ENCODE measurements at places on chromosomes 16 and 17.

DNA sequence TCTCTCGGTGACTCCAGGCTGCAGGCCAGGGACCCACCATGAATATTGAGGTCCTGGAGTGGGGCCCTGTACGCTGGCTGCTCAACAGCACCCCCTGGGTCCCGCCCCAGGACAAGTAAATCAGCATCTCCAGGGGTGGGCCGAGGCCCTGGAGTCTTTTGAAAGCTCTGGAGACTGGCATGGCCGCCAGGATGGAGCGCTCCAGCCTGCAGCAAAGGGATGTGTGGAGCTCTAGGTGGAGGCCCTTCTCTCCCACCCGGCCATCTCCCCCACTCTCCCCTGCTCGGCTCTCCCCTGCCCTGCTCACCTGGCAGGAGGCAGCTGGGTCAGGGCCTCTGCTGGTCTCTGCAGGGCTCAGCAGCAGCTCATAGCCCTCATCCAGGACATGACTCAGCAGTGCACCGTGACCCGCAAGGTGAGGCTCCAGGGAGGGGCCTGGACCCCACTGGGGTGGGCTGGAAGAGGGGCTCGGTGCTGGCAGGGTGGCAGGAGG is 16.6 kb downstream of the SGSH start:
- DNase-seq, result no peak

DNA sequence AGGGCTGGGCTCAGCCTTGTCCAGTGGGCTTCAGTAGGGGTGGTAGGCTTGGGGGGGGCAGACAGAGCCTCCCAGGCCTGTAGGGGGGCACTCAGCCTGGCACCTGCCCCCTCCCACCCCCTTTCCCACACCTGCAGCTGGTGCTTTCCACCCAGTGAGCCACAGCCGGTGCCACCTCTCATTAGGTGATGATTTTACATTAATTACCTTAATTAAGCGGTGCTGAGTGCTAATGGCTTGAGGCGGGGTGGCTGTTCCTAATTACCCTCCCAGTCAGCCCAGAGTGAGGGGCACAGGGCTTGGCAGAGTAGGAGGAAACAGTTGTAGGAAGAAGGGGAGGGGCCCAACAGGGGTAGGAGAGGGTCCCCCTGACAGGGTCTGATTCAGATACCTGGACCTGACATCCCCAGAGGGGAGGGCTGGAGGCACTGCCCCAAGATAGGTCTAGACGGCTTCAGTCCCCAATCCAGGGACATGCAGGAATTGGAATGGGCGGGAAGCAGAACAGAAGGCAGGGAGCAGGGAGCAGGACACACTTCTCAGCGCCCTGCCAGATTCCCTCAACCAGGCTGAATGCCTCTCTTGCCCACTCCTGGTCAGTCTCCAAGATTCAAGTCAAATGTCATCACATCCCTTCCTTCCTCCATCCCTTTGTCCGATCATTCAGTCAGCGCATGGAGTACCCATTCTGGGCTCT is 26.5 kb upstream of the PHF12 start:
- DNase-seq, result no peak

DNA sequence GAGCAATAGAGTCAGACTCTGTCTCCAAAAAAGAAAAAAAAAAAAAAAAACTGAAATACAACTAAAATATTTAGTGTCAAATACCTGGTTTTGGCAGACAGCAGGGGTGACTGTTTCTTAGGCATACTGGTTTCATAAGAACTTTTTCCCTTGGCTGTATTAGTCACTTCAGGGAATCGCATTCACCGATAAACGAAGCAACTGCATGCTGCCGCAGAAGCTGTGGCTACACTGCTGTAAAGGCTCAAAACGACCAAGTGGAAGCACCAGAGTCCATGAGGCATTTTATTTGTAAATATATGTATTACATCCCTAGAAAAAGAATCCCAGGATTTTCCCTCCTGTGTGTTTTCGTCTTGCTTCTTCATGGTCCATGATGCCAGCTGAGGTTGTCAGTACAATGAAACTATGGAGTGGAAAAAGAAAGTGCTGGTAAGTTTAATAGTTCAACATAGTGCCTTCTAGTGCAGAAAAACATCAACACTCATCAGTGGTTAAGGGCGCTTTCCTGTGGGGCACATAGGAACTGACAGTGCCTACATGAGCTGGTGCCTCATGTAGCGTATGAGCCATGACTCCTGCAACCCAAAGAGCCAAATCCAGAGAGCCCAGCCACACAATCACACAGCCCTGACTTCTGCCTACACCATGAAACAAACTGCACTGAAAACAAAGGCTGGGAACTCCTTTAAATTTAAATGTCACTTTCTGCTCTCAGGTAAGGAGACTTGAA is 7.3 kb downstream of the RPS15A start:
- DNase-seq, result no peak

GRCh38 chr17:15418781-15419180 is 48.6 kb downstream of the CDRT4 start:
- no peak for DNase-seq

- no peak for DNase-seq
Measured at GRCh38 chr17:80413771-80414507, 1.0 kb upstream of the ENDOV start.

DNA sequence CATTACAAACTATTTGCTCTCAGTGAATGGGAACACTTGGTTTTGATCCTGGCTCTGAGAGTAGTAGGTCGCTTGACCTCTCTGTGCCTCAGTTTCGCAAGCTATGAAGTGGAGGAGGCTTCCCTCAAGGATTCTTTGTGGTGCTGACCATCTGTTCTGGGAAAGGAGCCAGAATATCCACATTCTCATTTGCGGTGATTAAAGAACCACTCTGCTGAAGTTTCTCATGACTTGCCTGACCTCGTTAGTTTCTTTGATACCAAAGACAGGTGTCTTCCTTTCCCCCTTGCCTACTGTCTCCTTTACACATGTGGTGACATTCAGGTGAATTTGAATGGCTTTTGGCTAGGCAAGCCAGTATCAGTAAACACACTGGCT is 116.0 kb downstream of the SNX29 start:
- no peak for DNase-seq

DNA sequence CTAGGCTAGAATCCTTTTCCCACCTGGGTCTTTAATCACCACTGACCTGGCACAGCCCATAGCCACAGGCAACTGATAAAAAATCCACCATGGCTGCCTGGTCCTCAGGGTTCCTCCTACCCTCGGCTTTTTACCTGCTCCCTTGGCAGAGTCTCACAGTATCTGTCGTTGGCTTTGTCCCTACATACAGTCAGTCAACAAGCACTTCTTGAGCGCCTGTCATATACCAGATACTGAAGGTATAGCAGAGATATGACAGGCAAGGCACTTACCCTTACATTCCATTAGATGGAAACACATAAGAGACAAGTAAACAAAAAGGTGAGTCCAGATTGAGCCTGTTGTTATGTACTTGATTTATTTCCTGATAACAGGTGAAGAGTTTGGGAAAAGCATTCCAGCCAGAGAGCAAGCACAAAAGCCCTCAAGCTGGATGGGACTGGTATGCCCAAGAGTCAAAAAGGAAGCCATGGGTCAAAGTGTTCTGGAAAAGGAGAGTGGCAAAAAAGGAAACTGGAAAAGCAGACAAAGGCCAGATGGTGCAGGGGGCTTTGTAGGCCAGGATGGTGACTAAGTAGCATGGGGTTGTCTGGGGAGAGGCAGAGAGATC is 247.0 kb downstream of the CHD9NB start:
- DNase-seq, result no peak

DNA sequence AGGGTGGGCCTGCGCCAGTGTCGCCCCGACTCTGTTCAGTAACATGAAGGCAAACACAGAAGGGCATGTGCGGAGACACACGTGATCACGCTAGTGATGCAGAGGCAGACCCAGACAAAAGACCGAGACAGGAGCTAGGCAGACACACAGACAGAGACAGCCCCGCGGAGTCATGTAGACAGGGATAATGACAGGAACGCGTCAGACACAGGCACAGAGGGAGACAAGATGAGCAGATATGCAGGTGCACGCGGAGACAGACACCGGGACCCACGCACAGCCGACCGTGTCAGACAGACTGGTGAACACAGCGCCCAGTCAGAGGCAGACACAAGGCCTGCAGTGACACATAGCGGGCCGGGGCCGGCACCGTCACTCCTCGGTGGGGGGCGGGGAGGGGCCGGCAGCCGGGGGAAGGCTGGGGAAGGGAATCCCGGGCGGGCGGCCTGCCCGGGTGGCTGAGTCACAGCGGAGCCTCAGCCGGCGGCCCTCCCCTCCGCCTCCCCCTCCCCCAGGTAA is 7.4 kb downstream of the KDM6B start:
- no peak for DNase-seq

- DNase-seq, result no peak
Measured at GRCh38 chr17:75901727-75902126, 3.0 kb downstream of the MRPL38 start.

DNA sequence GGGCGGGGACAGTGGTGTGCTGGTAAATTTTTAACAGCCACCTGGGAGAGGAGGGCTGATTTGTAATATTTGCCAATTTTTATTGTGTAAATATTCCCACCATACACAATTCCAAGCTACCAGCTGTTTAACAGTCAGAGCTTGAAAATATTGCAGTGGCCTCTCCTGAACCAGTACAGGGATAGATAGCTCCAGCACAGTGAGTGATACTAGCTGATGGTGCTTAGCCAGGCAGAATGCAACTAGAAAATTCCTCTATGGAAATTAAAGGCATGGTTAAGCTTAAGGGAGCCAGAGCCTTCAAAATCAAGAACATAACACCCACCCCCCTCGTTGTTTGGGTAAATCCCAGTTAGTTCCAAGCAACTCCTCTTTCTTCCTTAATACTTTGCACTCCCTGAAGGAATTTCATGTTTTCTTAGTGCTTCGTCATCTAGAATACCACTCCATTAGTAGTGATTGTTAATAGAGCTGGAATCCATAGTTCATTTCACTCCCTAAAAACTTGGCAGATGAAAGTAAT is 96.6 kb downstream of the CYB561 start:
- no peak for DNase-seq

- no peak for DNase-seq
Measured at GRCh38 chr17:81519284-81520020, 6.9 kb upstream of the ACTG1 start.

DNA sequence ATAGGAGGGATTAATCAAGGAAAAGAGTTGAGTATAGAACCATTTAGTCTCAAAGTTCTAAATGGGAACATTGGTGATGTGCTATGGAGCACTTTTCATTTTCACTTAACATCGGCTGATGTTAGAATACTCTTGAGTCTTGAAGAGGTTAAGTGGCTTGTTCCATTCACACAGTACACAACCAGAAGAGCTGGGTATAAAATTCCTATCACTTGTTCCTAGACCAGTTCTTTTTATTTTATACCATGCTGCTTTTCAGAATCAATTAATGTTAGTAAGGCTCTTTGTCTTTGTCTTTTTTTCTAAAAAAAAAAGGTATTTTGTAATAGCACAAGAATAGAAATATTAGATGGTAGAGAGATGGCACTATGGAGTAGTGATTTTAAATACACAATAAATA is 1.7 kb upstream of the KRTAP1-1 start:
- DNase-seq, result no peak

DNA sequence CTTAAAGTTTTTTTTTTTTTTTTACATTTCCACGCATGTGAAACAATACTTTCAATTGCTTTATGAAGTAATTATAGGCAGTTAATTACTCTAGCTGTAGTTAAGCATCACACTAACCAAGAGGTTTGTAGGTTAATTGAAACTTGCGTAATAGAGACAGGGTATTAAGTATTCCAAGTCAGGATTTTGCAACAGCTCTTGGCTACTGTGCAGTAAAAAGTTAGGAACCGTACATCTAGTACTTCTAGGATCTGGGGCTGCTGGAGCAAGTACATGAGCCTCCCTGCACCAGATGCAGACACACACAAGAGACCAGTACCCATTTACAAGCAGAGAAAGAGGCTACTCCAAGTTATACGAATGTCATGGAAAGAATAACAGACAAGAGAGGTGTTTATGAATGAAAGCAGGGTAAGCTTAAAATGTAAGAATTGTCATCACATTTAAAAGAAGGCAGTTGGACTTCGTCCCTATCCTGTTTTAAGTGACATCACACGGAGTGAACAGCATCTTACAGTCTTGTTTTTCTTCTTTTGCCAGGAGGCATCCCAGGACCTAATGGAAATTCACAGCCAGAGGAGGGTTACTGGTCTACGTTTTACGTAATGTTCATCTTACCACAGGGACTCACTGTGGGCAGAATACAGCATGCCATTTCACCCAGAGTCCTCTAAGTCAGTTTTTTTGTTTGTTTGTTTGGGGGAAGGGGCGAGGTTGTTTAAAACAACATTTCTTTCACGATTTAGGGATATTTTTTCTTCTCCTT is 379.6 kb upstream of the PSMD7 start:
- DNase-seq, result no peak

DNA sequence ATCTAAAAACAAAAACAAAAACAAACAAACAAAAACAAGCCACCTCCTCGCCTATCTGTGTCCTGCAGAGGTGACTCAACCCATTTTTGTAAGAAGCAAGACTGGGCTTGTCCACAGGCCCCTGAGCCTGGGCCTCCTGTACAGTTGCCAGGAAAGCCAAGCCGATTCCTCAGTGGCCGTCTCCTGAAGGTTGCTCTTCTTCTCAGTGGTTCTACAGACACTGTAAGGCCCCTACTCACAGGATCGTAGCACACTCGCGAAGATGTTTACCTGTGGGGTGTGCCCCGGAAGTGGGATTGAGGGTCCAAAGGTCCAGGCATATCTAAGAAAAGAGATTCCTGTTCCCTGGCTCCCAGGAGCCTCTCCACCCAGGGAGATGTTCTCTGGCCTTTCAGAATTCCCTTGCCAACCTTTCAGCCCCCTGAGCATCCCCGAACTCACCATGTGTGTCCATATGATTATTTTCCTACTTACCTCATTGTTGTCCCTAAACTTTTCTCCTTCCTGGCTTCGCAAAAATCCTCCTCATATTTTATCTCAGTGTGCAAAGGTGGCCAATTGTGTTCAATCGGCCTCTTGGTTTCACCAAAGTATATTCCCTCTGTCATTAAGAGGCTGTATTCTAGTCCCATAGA is 7.5 kb upstream of the CES3 start:
- no peak for DNase-seq

GRCh38 chr16:19094542-19095365 is 19.0 kb upstream of the ITPRIPL2 start:
- DNase-seq, result no peak

DNA sequence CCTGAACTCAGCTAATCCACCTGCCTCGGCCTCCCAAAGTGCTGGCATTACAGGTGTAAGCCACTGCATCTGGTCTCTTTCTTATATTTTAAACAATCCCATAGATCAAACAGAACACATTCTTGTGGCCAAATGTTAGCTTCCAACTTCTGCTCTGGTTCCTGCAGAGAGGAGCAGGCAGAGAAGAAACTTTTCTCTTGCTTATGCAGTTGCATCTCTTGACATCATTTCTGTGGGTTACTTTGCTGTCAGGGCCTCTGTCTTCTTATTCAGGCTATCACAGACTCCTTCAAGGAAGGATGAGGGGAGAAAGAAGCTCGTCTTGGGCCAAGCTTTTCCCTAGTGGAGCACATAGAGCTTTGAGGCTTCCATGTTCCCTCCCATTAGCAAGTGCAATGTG is 7.8 kb downstream of the HSD17B2 start:
- no peak for DNase-seq

DNA sequence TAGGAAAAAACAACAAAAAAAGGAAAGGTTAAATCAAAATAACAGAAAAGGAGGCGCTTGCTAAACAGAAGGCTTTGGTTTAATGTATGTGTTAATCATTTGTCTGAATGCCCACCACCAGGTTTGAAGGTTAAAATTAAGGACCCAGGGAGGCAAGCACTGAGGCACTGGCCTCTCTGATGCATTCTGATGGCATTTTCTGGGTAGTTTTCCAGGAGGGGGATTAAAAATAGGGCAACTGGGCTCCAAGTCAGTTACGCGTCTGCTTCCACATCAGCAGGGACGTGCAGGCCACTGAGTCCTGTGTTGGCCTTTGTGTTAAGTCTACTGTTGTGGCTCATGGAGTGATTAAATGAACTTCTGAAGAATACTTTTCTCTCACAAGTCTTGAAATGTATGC is 26.9 kb downstream of the MARF1 start:
- DNase-seq, result no peak

- DNase-seq, result no peak
Measured at GRCh38 chr16:27471661-27472060, 69.7 kb downstream of the IL21R start.
